ENCODE measurements at places on chromosomes 12 and 14. TPM values are rescaled to one million over a fixed set of nuclear protein-coding genes. Genes with fewer than 3 reads are reported as not detected.
A peak's percentile ranks its signal among the peaks of the same experiment; 100 is the strongest.

Gene WNT1
- total RNA-seq: not detected

Gene CACNA1C
- total RNA-seq: 93.6 TPM

Gene MFAP5
- total RNA-seq: 22.1 TPM

Gene DAO
- not detected for total RNA-seq

Gene KIF5A
- 0.11 TPM for total RNA-seq

Gene PEBP1
- total RNA-seq: 539 TPM

DNA sequence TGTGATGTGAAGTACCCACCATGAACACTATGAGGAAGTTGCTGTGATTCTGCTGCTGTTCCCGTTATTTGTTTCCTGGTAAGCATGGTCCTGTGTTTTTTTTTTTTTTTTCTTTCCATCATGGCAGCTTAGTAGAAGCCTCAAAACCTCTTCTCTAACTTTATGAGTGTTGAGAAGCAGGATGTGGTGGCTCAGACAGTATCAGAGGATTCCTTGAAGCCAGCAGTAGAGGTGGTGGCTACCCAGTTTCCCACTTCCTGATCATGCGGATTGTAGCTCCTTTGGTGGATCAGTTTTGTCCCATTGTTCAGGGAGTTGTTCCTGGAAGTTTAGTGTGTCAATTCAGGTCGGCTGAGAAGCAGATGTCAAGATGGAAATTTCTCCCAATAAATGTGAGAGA lies 175.8 kb downstream of the ATP23 start:
- no peak for DNase-seq
- H3K4me1 ChIP-seq: no peaks in the 10 kb centered on the region
- H3K27me3 ChIP-seq: no peaks in the 10 kb centered on the region
- no peak overlapping the region for H3K27ac ChIP-seq
- no peak overlapping the region for H3K4me3 ChIP-seq

DNA sequence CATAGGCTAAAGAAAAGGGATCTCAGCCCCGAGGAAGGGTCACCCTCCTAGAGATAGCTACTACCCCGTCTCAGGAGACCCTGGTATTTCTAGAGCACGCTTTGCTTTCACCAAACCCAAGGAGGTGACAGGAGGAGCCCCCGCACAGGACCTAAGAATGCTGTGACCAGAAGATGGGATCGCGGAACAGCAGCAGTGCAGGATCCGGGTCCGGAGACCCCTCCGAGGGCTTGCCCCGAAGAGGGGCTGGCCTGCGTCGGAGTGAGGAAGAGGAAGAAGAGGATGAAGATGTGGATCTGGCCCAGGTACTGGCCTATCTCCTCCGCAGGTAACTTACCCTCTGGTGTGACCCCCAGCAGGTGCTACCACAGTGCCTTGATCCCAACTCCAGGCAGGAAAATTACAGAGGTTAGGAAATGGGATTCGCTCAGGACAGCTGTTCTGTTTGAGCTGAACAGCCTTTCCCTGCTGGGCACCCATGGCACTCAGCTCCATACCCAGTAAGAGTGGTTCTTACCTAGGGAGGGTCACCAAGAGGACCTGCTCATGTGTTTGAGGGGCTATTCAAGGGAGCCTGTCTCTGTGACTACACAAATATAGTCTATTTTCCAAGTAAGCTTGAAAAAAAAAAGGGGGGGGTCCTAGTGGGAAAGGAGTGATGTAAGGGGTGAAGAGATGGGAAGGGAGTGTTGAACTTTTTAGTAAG lies 826 bp upstream of the NRL start:
- H3K36me3 ChIP-seq: peaks cover 36% of the 10 kb centered on the region
- peak overlapping the region; percentile 66 for H3K4me3 ChIP-seq
- H3K4me1 ChIP-seq: no peaks in the 10 kb centered on the region
- no peaks in the 10 kb centered on the region for H3K27me3 ChIP-seq
- DNase-seq: no peak
- peak overlapping the region; percentile 95 for H3K27ac ChIP-seq

DNA sequence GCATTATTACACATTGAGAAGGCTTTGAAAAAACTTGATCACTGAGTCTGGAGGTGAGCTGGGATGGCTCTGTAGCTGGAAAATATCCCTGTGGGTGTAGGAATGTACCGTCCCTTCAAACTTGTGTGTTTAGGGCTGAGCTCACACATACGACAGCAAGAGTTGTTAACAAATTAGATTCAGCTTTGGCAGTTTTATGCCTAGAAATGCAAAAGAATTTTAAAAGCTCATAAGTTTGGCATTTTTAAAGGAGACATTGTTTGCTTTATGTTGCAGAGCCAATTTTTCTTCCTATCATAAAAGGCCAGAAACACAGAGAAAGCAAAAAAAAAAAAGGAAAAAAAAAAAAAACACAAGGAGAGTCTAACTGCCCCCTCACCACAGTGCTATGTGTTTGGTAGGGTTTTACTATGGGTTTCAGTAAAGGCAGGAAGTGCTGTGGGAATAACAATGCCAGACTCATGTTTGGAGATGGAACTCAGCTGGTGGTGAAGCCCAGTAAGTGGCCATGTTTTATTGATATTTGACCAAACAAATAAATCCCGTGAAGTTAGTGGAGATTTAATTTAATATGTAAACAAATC lies 78.4 kb downstream of the DAD1 start:
- H3K4me1 ChIP-seq: peaks cover 69% of the 10 kb centered on the region
- peak overlapping the region; percentile 63 for H3K27ac ChIP-seq
- H3K27me3 ChIP-seq: no peaks in the 10 kb centered on the region
- no peak overlapping the region for H3K4me3 ChIP-seq

DNA sequence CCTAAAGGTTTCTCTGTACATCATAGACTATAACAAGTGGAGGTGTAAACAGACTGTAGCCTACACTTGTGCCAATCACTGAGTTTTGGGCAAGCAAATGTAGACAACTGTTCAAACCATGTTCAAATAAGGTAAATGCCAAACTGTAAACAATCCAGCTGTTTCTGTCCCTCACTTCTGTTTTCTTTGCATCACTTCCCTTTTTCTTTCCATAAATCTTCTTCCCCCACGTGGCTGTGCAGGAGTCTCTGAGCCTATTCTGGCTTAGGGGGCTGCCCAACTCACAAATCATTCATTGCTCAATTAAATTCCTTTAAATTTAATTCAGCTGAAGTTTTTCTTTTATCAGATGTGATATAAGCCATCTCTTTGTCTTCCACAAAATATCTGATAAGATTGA lies 65.1 kb upstream of the CPM start:
- no peak for DNase-seq
- no peak overlapping the region for H3K27ac ChIP-seq
- H3K27me3 ChIP-seq: no peaks in the 10 kb centered on the region
- H3K4me3 ChIP-seq: no peak overlapping the region

DNA sequence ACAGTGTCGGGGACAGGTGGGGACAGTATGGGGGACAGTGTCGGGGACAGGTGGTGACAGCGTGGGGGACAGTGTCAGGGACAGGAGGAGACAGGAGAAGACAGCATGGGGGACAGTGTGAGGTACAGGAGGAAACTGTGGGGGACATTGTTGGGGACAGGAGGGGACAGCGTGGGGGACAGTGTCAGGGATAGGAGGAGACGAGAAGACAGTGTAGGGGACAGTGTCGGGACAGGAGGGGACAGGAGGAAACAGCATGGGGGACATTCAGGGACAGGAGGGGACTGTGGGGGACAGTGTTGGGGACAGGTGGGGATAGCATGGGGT lies 139.5 kb downstream of the TMEM121 start:
- DNase-seq: no peak
- no peak overlapping the region for H3K4me3 ChIP-seq
- H3K27ac ChIP-seq: no peak overlapping the region
- no peaks in the 10 kb centered on the region for H3K27me3 ChIP-seq

DNA sequence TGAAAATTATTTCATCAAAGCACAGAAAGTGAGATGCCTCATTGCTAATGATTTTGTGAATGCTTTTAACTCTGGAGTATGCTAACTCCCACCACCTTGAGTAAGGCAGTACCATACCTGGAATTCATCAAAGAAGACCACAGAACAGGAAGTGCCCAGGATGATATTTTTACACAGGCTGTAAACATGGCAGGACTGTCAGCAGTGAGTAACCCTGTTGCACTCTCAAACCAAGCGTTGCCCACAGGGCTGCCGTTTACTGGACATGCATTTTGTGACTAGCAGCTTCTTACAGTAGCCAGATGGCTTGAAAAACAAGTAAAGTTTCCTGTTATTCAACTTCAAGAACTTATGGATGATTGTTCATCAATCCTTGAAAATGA lies 42.4 kb downstream of the RALGAPA1 start:
- H3K4me3 ChIP-seq: no peak overlapping the region
- H3K4me1 ChIP-seq: no peaks in the 10 kb centered on the region
- no peaks in the 10 kb centered on the region for H3K27me3 ChIP-seq

DNA sequence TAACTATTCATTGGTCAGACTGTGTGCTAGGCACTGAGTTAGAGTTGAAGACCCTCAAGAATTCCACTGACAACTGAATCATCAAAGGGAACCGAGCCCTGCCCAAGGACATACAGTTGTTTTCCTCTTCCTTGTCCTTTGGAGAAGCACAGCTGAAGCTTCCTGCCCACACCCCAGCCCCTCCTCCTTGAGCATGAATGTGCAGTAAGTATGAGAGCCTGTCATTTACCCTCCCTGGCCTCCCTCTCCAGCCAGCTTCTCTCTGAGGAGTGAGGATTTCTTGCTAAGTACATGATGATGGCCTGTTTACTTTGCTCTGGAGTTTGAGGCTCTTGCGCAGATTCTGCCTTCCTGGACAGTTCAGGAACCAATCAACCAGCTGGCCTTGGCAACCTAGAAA lies 235.2 kb downstream of the CACNA1C start:
- H3K27me3 ChIP-seq: no peaks in the 10 kb centered on the region
- H3K27ac ChIP-seq: peak overlapping the region; percentile 81
- H3K4me3 ChIP-seq: no peak overlapping the region
- no peak for DNase-seq

DNA sequence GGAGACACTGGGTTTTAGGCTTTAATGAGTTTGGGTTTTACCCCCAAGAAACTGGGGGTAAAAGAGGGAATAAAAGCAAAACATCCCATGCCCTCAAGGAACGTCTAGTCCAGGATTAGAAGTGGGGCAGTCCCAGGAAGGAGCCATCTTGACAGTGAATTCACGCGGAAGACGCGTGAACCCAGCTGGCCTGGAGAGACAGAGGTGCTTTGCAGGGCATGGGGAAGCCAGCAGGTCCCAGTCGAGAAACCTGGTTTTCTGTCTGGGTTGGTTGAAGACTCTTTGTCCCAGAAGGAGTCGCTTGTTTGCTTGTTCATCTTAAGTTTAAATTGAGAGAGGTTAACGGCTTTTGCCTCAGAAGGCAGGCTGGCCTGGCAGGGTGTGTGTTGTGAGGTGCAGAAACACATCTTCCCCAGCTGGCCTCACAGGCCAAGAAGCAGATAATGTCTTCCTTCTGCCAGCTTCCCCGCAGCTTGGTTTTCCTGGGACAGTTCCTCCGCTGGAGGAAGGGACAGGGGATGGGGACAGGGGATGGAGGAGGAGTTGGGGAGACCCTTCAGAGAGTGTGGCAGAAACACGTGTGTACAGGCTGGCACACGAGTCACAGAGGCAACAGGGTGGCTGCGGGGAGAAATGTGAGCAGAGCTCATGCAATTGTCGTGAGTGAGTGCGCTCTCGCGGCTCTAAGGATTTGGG lies 18.5 kb upstream of the CD9 start:
- no peaks in the 10 kb centered on the region for H3K4me1 ChIP-seq
- no peak overlapping the region for H3K4me3 ChIP-seq

- H3K4me1 ChIP-seq: no peaks in the 10 kb centered on the region
- no peak for DNase-seq
- no peaks in the 10 kb centered on the region for H3K27me3 ChIP-seq
- no peak overlapping the region for H3K27ac ChIP-seq
- no peak overlapping the region for H3K4me3 ChIP-seq
- H3K36me3 ChIP-seq: no peaks in the 10 kb centered on the region
Measured at GRCh38 chr12:101045486-101046464, 164.3 kb downstream of the SLC5A8 start.

GRCh38 chr12:105469701-105470100 lies 139.2 kb downstream of the C12orf75 start:
- no peaks in the 10 kb centered on the region for H3K36me3 ChIP-seq
- no peak overlapping the region for H3K4me3 ChIP-seq
- no peaks in the 10 kb centered on the region for H3K4me1 ChIP-seq
- peak overlapping the region; percentile 1 for H3K27ac ChIP-seq

DNA sequence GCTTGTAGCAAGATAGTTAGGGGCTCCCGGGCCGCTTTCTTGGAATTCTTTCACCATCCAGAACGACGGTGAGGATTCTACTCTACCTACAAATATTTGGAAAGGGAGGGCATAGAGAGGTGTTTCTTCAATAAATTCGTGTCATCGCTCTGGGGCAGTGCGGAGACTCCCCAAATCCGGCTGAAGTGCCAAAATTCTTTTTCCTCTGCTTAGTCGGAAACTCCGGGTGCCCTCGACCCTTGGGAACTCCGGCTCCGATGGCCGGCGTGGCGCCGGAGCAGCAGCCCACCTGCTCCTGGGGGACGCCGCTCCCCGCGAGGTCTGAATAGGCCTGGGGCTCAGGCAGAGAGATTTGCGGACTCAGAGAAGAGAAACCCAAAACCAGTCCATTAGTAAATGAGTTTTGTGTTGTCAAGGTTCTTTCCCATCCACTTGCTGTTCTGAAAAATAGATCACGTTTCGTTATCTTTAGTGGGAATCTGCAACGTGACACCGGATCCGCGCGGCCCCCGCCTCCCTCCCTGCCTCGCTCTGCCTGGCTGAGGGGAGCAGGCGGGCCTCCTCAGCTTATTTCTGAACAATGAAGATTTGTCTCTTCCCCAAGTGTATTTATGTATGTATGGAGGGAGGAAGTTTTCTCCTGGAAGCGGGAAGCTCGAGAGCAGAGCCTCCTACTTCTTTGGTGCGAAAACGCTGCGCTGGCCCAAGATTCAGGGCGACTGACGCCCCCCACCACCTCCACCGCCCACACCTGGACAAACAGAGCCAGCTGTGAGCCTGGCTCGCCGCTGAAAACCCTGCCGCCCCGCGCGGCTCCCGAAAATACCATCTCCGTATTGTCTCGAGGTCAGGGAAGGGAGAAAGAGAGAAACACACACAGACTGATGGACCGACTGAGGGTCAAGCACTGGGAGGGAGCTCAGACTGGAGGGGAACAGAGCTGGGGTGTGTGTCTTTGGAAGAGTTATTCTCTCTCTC lies 3.7 kb upstream of the SIX1 start:
- no peak overlapping the region for H3K27ac ChIP-seq
- no peak for DNase-seq
- H3K36me3 ChIP-seq: no peaks in the 10 kb centered on the region
- H3K27me3 ChIP-seq: peaks cover 73% of the 10 kb centered on the region
- H3K4me3 ChIP-seq: no peak overlapping the region
- H3K4me1 ChIP-seq: peaks cover 58% of the 10 kb centered on the region

GRCh38 chr12:107337346-107338095 lies 244.2 kb upstream of the CRY1 start:
- no peaks in the 10 kb centered on the region for H3K4me1 ChIP-seq
- no peak overlapping the region for H3K27ac ChIP-seq
- DNase-seq: no peak

GRCh38 chr12:52508211-52508610 lies 12.0 kb downstream of the KRT5 start:
- no peaks in the 10 kb centered on the region for H3K36me3 ChIP-seq
- no peaks in the 10 kb centered on the region for H3K4me1 ChIP-seq
- H3K4me3 ChIP-seq: no peak overlapping the region
- H3K27ac ChIP-seq: no peak overlapping the region
- DNase-seq: peak; percentile 52
- H3K27me3 ChIP-seq: no peaks in the 10 kb centered on the region

- no peak overlapping the region for H3K27ac ChIP-seq
- no peak overlapping the region for H3K4me3 ChIP-seq
- no peaks in the 10 kb centered on the region for H3K4me1 ChIP-seq
- DNase-seq: no peak
- H3K27me3 ChIP-seq: no peaks in the 10 kb centered on the region
Measured at GRCh38 chr12:40262657-40263056, 37.9 kb downstream of the LRRK2 start.

- H3K27ac ChIP-seq: no peak overlapping the region
- peak overlapping the region; percentile 11 for H3K4me3 ChIP-seq
- peaks cover 27% of the 10 kb centered on the region for H3K4me1 ChIP-seq
- no peak for DNase-seq
- H3K27me3 ChIP-seq: peaks cover 51% of the 10 kb centered on the region
Measured at GRCh38 chr14:60637479-60638315, 11.6 kb downstream of the SIX1 start.
